Fibroblast of gingiva (primary cell): ENCODE measurements at places on chromosomes 16 and 17.

DNA sequence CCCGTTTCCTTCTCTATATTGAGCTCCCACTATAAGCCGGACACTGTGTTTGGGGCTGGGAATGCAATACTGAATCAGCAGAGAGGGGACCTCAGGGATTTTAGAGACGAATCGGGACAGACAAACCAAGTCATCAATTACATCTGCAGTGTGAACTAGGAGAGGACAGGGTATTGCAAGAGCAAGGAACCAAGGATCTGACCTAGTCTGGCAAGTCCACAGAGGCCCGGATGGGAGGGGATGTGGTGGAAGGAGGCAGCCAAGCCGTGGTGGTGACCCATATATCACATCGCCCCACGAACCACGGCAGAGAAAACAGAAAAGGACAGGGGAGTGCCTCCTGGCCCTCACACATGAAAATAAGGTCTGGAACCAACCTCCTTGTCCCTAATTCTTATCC lies 28.1 kb upstream of the NXPH3 start:
- DNase-seq: no peak

GRCh38 chr17:36661047-36661666 lies 59.8 kb downstream of the MRM1 start:
- DNase-seq: no peak

- no peak for DNase-seq
Measured at GRCh38 chr17:38706505-38707216, 1.6 kb downstream of the MLLT6 start.

DNA sequence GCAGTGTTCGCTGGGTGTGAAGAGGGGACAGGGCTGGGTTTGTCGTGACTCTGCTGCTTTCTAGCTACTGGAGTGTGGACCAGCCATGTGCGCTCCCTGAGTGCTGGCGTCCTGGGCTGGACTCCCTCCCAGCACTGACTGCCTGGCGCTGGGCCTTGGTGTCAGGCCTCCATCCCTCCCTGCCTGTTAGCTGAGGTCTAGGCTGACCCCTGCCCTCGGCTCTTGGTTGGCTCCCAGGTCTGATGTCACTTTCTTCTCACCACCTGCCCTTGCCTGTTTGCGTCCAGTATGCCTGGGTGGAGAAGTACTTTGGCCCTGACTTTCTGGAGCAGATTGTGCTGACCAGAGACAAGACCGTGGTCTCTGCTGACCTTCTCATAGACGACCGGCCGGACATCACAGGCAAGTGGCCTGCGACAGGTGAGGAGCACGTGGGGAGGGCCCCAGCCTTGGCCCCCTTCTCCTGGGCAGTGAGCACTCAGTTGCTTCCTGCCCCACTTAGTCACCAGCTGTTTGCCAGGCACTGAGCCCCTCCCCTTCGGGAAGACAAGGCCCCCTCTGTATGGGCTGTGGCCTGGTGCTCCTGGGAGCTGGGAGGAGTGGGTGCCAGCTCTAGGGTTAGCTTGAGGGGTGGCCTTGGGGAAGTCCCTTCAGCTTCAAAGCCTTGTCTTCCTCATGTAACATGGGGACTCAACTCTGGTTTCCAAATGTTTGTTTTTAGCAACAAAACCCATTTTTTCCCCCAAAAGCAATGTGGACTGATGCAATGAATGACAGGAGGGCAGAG lies 41.5 kb downstream of the NT5M start:
- no peak for DNase-seq
